Stimulated activated CD4-positive, alpha-beta T cell treated with anti-CD3 and anti-CD28 coated beads, Interleukin-1b, Interleukin-23, amount 100 ng/mL, for 48 hours (primary cell): ENCODE measurements at places on chromosomes 3 and 15.

- DNase-seq, result no peak
These were observed 2.9 kb upstream of the IQSEC1 start for GRCh38 chr3:13075986-13076654.

DNA sequence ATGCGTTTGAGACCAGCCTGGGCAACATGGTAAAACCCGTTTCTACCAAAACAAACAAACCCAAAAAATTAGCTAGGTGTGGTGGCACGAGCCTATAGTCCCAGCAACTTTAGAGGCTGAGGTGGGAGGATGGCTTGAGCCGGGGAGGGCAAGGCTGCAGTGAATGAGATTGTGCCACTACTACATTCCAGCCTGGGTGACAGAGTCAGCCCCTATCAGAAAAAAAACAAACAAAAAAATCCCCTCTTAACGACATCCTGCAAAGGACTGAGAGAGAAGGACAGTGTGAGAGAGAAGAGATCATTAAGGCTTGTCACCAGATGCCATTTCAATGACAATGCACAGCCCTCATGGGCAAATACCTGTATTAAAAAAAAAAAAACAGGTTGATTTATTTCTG, 266.7 kb upstream of the ATP10A start:
- DNase-seq, result no peak

DNA sequence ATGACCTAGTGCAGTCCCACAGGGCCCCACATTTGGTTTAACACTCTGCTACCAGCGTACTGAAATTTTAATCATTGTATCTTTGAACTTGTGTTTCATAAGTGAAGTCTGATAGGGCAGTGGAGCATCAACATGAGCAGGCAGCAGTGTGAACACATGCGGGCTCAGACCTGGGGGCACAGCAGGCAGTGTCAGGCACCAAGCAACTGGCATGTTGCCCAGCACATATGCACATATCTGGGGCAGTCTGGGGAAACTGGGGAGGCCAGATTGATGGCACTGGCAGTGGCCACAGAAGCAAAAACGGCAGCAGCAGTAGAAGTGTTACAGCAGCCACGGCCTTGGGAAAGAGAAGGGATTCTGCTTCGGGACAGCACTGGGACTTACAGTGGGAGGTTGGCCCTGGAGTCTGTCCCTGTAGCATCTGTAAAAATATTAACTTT, 353.9 kb upstream of the KCNMB2 start:
- DNase-seq, result no peak

GRCh38 chr3:94175677-94176076, 112.8 kb downstream of the NSUN3 start:
- no peak for DNase-seq

- no peak for DNase-seq
These were observed 42.7 kb upstream of the SKOR1 start for GRCh38 chr15:67782691-67782991.

- DNase-seq, result no peak
These were observed 6.7 kb downstream of the SPPL2A start for GRCh38 chr15:50758712-50759205.

DNA sequence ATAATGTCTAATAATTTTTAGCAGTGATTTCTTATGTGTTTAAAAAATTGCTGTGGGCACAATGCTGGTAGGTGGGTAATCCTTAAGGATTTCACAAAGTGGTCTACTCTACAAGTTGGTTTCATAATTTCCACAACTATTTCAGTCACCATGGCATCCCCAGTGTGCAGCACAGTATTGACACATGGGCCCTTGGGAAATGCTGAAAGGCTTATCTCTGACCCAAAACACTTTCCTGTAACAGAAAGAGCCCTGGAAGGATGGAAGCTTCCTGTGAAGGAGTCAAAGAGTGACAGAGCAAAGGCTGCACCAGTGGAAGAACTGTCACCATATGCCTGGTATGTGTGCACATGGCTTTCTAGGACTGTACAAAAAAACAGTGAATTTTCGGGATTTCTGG, 153.7 kb downstream of the ANO10 start:
- DNase-seq, result no peak

DNA sequence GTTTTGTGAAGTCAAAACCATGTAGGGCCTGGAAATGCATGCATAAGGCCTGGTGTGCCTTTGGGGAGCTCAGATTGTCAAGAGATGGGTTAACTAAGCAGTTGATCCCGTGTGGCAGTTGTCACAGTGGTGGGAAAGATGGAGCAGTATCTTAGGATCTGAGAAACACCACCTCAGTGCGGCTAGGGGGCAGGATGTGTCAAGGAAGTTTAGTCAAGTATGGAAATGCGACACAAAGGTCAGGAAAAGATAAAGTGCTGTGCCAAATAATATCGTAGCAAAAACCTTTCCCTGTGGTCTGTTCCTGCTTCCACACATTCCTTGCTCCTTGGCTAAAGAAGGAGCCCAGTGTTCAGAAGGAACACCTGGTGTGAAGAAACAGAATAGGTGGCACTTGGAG, 396.4 kb downstream of the EDEM1 start:
- no peak for DNase-seq

- DNase-seq, result no peak
These were observed 31.1 kb downstream of the PLA2G4D start for GRCh38 chr15:42063122-42063848.

GRCh38 chr15:101049282-101049681, 130.1 kb downstream of the LRRK1 start:
- no peak for DNase-seq

DNA sequence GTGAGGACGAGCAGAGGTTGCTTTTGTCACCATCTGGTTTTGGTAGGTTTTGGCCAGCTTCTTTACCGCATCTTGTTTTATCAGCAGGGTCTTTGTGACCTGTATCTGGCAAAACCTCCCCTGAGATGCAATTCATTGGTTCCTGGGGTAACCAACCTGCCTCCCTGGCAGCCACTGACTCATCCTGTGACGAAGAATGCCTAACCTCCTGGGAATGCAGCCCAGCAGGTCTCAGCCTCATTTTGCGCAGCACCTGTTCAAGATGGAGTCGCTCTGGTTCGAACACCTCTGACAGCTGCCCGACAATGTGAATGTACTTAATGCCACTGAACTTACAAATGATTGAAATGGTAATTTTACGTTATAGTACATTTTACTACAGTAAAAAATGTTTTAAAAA, 6.8 kb upstream of the ADAMTS17 start:
- no peak for DNase-seq

- DNase-seq, result no peak
These were observed 73.6 kb upstream of the SNTN start for GRCh38 chr3:63578858-63579257.

GRCh38 chr15:80036071-80036470, 23.4 kb upstream of the ZFAND6 start:
- no peak for DNase-seq

GRCh38 chr3:78875851-78876250, 891.9 kb downstream of the ROBO1 start:
- no peak for DNase-seq

DNA sequence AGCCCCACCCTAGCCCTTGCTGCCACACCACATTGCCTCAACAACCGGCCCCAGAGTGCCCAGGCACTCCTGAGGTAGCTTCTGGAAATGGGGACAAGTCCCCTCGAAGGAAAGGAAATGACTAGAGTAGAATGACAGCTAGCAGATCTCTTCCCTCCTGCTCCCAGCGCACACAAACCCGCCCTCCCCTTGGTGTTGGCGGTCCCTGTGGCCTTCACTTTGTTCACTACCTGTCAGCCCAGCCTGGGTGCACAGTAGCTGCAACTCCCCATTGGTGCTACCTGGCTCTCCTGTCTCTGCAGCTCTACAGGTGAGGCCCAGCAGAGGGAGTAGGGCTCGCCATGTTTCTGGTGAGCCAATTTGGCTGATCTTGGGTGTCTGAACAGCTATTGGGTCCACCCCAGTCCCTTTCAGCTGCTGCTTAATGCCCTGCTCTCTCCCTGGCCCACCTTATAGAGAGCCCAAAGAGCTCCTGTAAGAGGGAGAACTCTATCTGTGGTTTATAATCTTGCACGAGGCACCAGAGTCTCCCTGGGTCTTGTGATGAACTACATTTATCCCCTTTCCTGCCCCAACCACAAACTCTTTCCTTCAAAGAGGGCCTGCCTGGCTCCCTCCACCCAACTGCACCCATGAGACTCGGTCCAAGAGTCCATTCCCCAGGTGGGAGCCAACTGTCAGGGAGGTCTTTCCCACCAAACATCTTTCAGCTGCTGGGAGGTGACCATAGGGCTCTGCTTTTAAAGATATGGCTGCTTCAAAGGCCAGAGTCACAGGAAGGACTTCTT, 39.1 kb downstream of the MESD start:
- no peak for DNase-seq

DNA sequence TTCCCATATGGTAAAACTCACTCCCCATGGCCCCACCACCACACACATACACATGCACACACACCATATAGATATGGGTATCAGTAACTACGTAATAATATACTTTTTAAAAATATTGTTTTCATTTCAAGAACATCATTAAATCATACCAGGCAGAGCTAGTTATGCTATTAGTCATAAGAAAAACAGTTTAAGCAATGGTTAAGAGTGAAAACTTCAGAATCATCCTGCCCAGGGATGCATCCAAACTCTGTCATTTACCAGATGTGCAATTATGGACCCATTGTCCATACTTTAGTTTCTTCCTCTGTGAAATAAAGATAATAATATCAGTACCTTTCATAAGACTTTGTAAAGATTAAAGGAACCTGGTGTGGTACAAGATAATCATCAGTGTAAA, 608.3 kb downstream of the RBMS3 start:
- no peak for DNase-seq

DNA sequence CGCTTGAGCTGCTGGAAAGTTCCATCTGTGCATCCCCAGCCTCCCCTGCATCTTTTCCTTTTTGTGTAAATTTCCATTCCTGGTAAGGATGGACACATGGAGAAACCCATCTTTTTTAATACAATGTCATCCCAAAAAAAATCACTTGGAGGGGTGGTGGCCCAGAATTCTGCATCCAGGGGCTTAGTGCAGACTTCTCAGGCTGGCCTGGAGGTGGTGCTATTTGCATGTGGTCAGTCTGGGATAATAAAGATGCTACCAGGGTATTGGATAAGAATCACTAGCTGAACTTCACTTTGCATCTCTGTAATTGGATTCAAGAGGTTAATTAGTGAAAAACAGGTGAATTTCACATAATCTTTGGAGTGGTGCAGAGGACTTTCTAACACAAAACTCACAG, 1.8 kb upstream of the ZSCAN2 start:
- peak; percentile 23 for DNase-seq
